ENCODE measurements at places on chromosomes 3 and 15.

DNA sequence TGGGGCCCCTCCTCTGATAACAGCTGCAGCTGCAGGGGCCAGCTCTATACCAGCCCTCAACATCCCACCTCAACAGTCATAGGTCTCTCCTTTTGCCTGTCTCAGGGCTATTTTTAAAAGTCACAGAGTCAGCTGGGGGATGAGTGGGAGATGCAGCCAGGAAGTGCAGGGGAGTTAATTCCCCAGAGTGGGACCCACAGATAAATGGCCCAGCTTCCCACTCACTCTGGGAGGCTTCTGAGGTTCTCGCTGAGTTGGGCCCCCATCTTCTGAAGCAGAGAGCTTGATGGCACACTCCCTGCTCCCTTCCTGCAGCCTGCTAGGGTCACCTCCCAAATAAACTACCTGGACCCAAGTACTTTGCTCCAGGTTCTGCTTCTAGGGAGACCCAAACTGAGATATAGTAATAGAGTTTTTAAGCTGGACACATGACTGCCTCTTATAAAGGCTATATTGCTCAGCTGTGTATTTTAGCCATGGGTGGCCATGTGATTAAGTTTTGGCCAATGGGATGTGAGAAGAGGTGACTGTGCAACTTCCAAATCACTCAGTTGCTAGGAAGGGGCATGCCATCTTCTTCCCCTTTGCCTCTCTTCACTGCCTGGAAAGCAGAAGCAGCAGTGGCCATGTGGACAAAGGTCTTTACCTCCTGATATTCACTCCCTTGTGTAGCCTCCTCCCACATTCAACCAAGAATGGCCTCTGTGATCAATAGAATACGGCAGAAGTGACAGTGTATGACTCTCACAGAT is 15.5 kb upstream of the VIPR1 start:
- DNase-seq: peak; percentile 48
- H3K4me3 ChIP-seq: no peak overlapping the region
- peaks cover 23% of the 10 kb centered on the region for H3K27me3 ChIP-seq
- H3K27ac ChIP-seq: no peak overlapping the region
- H3K36me3 ChIP-seq: no peaks in the 10 kb centered on the region
- H3K4me1 ChIP-seq: peaks cover 19% of the 10 kb centered on the region

GRCh38 chr3:40873934-40874699 is 325.2 kb upstream of the CTNNB1 start:
- no peak overlapping the region for H3K27ac ChIP-seq
- no peaks in the 10 kb centered on the region for H3K36me3 ChIP-seq
- peaks cover 14% of the 10 kb centered on the region for H3K4me1 ChIP-seq
- H3K4me3 ChIP-seq: no peak overlapping the region

DNA sequence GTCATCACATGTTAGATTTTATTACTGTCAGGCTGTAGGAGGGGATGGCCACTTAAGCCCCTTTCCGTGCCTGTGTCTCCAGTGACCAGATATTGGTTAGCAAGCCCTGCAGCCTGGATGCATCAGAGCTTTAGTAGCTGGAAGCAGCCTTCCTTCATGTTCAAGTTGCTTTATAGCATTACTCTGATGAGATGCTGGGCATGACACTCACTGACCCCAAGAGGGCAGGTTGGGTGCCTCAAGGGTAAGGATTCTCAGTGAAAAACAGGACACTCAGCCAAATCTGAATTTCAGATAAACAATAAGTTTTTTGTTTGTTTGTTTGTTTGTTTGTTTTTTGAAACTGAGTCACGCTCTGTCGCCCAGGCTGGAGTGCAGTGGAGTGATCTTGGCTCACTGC is 68.5 kb upstream of the PTX3 start:
- no peak for DNase-seq
- no peak overlapping the region for H3K27ac ChIP-seq
- H3K27me3 ChIP-seq: no peaks in the 10 kb centered on the region

DNA sequence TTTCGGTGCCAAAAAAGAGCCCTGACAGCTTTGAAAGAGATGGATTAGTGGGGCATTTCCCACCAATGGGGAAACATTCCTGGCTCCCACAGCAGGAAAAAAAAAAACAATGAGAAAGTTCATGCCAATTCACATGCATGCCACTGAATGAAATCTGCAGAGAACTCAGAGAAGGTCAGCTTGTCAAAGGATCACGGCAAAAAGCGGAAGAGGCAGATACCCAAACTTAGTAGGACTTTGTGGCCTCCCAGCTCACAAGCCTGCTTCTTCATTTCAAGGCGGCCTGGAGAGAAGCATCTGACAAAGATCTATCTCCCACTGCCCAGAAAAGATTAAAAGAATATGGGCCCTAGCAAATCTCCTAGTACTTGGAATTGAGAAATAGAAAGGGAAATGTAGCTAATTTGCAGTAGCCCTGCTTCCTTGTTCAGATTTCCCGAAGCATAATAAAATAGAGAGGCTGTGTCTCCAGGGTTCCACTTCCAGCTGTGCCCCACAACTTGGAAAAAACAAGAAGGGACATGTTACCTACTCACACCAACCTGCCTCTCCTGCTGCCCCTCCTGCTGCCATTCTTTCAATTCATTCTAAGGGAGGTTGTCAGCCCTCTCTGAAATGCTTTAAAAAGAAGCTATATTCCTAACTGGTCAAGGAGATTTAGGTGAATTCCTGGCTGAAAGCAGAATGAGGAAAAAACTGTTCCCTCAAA is 170.4 kb downstream of the FHIT start:
- no peaks in the 10 kb centered on the region for H3K36me3 ChIP-seq
- no peak overlapping the region for H3K4me3 ChIP-seq
- H3K27me3 ChIP-seq: no peaks in the 10 kb centered on the region
- peak overlapping the region; percentile 56 for H3K27ac ChIP-seq

- no peak overlapping the region for H3K27ac ChIP-seq
- no peak for DNase-seq
- no peak overlapping the region for H3K4me3 ChIP-seq
- H3K27me3 ChIP-seq: no peaks in the 10 kb centered on the region
These were observed 20.7 kb downstream of the TATDN2 start for GRCh38 chr3:10268930-10269329.

- H3K27ac ChIP-seq: peak overlapping the region; percentile 23
- no peak for DNase-seq
- no peaks in the 10 kb centered on the region for H3K36me3 ChIP-seq
These were observed 306.7 kb downstream of the TIGIT start for GRCh38 chr3:114600571-114600970.

DNA sequence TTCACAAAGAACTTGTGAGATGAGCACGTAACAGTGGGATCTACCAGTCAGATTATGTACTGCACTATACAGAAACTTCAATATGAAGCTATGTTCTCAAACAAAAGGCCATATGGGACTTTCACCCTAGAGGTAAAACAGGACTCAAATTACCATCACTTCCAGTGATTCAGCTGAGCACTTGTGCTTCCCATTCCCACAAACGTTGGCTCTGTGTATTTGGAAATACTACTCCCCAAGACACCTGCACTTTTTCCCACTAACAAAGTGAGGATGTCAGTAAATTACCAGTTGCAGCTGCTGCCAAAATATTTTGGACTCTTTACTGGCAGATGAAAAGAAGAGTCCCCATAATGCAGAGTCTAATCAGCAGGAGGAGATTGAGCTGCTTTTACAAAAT is 1570.1 kb downstream of the SI start:
- H3K36me3 ChIP-seq: no peaks in the 10 kb centered on the region
- no peaks in the 10 kb centered on the region for H3K4me1 ChIP-seq
- H3K4me3 ChIP-seq: no peak overlapping the region
- no peak overlapping the region for H3K27ac ChIP-seq
- H3K27me3 ChIP-seq: peaks cover 2% of the 10 kb centered on the region

- H3K36me3 ChIP-seq: peaks cover 39% of the 10 kb centered on the region
- H3K27me3 ChIP-seq: no peaks in the 10 kb centered on the region
- H3K27ac ChIP-seq: no peak overlapping the region
- peaks cover 7% of the 10 kb centered on the region for H3K4me1 ChIP-seq
These were observed 223.7 kb downstream of the PDZRN3 start for GRCh38 chr3:73401059-73401458.

DNA sequence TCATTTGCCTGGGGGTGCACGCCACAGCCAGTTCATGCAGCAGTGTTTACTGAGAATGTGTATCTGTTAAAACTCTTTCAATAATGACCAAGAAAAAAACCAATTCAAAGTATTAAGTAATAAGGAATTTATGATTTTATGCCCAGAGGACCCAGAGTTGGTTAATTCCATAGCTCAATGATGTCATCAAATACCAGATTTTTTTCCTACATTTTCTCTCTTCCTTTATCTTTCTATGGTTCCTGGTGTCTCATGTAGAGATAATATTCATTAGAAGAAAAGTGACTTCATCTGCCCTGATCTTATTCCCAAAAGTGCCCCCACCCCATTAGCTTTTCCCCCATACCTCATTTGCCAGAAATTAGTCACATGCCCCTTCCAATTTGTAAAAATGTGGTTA is 44.6 kb upstream of the LMCD1 start:
- H3K4me1 ChIP-seq: peaks cover 88% of the 10 kb centered on the region
- no peaks in the 10 kb centered on the region for H3K27me3 ChIP-seq
- peak overlapping the region; percentile 96 for H3K27ac ChIP-seq
- H3K36me3 ChIP-seq: no peaks in the 10 kb centered on the region
- DNase-seq: no peak

DNA sequence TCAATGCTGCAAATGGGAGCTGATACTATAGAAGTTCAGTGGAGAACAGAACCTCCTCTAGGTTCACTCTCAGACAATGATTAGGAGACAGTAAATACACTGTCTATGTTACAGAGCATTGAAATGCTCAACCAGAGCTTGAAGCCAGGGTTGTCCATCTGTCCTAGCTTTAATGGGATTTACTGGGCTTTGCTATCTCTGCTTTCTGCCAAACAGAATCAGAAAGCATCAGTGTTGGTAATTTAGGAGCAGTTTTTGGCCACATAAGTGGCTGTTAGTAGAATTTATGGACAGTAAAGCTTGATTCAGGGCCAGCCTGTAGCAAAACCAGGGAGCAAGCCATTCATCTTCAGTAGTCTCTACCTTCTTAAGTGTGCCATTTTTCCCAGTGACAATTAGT is 396.3 kb downstream of the LSAMP start:
- no peaks in the 10 kb centered on the region for H3K36me3 ChIP-seq
- H3K4me1 ChIP-seq: no peaks in the 10 kb centered on the region
- DNase-seq: no peak
- peaks cover 2% of the 10 kb centered on the region for H3K27me3 ChIP-seq
- no peak overlapping the region for H3K4me3 ChIP-seq
- no peak overlapping the region for H3K27ac ChIP-seq

- no peaks in the 10 kb centered on the region for H3K27me3 ChIP-seq
- no peaks in the 10 kb centered on the region for H3K36me3 ChIP-seq
- H3K4me3 ChIP-seq: no peak overlapping the region
These were observed 45.4 kb upstream of the TRAK1 start for GRCh38 chr3:42045708-42046243.

DNA sequence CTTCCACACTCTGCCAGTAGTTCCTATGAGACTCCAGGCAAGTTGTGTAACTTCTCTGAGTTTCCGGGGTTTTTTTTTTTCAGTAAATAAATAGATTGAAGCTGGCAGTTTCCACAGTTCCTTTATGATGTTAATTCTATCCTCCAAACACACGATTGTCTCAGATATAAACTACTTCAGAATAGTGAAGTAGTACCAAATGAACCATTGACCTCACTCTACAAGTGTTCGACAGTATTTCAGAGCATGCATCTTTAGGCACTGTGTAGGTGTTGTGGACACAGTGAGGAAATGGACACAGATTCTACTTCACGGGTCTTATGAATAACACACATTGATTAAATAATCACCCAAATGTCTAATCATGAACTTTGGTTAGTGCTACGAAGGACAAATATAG is 136.1 kb upstream of the IGSF10 start:
- no peaks in the 10 kb centered on the region for H3K4me1 ChIP-seq
- DNase-seq: no peak
- H3K4me3 ChIP-seq: no peak overlapping the region
- no peaks in the 10 kb centered on the region for H3K27me3 ChIP-seq
- H3K27ac ChIP-seq: no peak overlapping the region
- H3K36me3 ChIP-seq: no peaks in the 10 kb centered on the region

GRCh38 chr3:182487143-182487542 is 306.2 kb upstream of the ATP11B start:
- H3K27ac ChIP-seq: no peak overlapping the region
- no peaks in the 10 kb centered on the region for H3K36me3 ChIP-seq
- H3K4me3 ChIP-seq: no peak overlapping the region
- no peak for DNase-seq

GRCh38 chr3:129553719-129554118 is 10.7 kb downstream of the H1-8 start:
- H3K4me3 ChIP-seq: no peak overlapping the region
- peaks cover 60% of the 10 kb centered on the region for H3K4me1 ChIP-seq
- no peaks in the 10 kb centered on the region for H3K27me3 ChIP-seq
- H3K36me3 ChIP-seq: peaks cover 23% of the 10 kb centered on the region
- no peak overlapping the region for H3K27ac ChIP-seq

DNA sequence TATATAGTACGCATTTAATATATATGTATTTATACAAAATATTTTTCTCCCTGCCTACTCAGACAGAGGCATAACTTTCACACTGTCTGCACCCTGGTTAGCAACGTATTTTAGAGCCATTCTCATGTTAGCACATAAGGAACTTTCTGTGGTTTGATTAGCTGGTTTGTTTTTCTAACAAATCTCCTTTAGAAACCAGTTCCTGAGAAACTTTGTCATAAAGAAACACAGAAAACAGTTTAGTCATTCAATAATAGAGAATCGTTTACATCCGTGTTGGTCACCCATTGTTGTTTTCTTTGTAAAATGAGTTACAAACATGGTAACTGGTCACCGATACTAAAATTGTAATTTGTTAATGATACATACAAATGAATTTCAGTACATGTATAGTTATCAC is 5.9 kb upstream of the NGRN start:
- no peak overlapping the region for H3K4me3 ChIP-seq
- no peaks in the 10 kb centered on the region for H3K36me3 ChIP-seq
- H3K27ac ChIP-seq: no peak overlapping the region

DNA sequence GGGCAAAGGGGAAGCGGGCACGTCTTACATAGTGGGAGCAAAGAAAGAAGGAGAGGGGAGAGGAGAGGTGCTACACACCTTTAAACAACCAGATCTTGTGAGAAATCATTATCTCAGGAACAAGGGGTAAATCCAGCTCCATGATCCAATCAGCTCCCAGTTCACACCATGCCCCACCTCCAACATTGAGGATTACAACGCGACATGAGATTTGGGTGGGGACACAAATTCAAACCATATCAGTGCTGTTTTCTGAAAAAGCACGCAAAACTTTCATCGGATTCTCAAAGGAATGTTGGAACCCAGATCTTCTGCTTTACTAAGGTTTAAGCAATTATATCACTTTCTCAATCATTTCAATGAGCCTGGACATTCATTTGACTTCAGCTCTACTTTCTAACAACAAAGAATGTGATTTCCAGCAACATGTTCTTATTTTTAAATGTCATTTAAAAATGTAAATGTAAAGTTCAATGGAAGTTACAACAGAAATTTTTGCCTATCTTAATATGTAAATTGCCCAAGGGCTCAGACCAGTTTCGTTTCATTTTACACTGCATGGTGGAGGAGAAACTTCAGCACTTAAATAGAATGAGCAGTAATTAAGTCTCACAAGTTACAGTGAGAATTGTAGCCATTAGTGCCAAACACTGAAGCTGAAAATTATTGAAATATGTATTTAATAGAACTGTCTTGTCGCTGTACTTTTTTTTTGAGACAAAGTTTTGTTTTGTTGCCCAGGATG is 8.4 kb upstream of the CCDC54 start:
- peaks cover 28% of the 10 kb centered on the region for H3K4me1 ChIP-seq
- H3K36me3 ChIP-seq: no peaks in the 10 kb centered on the region
- no peak overlapping the region for H3K27ac ChIP-seq
- no peak overlapping the region for H3K4me3 ChIP-seq
- H3K27me3 ChIP-seq: no peaks in the 10 kb centered on the region

GRCh38 chr3:12351145-12351544 is 62.3 kb downstream of the PPARG start:
- H3K4me1 ChIP-seq: no peaks in the 10 kb centered on the region
- no peaks in the 10 kb centered on the region for H3K36me3 ChIP-seq
- peaks cover 37% of the 10 kb centered on the region for H3K27me3 ChIP-seq
- no peak overlapping the region for H3K4me3 ChIP-seq
